B cell (primary cell): ENCODE measurements at places on chromosomes 11 and 22.

GRCh38 chr11:131888230-131888855, 517.9 kb downstream of the NTM start:
- no peak for DNase-seq

DNA sequence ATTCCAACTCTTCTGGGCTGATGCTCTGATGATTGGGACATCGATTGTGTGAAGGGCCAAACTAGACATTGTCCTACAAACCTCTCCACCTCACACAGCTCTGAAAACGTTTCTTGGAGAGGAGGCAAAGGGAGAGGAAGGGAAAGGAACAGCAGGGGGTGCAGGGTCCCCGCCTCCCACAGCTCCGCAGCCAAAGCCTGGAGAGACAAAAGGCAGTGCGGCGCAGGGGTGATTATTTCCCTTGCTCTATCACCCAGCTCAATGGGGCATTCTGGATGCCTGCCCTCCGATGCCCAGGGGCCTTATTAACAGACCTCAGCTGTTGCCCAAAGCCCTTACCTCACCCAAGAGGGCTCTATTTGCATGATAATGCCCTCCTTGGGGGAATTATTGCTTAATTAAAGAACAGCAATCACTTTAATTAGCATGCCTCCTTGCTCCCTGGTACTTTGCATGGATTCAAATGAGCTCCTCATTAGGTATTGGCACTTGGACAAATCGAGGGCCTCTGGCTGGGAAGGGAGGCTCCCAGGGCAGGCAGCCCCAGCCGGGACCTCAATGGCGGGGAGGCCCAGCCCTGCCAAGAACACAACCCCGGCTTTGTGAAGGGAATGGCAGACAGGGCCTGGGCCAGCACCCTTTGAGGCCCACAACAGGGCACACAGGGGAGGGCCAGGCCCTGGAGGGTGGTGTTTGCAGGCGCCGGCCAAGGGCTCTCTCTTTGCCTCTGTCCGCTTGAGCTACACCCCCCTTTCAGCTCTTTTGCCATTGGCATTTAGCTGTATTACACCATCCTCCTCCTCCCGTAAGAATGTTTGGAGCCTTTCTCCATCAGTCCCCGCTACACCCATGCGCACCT, 19.8 kb upstream of the CDON start:
- DNase-seq = no peak

DNA sequence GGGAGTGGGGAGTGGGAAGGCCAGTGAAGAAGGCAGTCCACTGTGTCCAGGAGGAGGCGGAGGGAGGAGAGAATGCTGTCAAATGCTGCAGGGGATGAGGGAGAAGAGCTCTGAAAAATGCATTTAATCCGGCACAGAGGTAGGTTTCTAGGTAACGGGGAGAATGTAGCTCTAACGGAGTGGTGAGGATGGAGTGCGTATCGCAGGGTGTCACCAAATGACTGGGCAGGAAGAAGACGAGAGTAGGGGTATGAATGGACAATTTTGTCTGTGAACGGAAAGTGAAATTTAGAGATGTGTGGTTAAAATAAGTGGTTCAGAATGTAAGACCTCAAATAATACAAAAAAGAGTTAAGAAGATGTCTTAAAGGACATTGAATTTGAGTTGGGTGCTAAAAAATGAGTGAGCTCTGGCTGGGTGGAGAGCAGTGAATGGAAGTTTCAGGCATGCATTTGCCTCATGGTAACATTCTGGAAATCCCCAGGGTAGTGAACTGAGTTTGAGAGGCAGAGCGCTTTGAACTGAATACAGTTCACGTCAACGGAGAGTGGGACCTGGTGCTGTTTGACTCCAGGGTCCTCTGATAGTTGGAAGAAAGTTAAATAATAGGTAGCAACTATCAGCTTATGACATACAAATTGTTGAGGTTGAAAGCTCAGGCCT, 81.3 kb upstream of the CADM1 start:
- no peak for DNase-seq

GRCh38 chr11:28461338-28461737, 353.1 kb downstream of the METTL15 start:
- DNase-seq = no peak

DNA sequence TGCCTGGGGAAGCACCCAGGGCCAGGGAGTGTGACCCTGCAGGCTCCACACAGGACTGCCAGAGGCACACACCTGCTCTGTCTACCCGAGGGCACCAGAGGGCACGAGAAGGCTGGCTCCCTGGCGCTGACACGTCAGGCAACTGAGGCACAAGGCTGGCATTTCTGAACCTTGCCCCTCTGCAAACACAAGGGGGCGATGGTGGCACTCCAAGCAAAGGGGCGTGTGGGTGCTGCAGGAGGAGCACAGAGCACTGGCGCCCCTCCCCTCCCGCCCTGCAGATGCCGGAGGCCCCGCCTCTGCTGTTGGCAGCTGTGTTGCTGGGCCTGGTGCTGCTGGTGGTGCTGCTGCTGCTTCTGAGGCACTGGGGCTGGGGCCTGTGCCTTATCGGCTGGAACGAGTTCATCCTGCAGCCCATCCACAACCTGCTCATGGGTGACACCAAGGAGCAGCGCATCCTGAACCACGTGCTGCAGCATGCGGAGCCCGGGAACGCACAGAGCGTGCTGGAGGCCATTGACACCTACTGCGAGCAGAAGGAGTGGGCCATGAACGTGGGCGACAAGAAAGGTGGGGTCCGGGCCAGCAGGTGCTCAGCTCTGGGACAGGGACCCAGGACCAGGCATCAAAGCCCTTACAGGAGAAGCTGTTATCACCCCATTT, 20.8 kb upstream of the TXNRD2 start:
- peak; percentile 32 for DNase-seq

DNA sequence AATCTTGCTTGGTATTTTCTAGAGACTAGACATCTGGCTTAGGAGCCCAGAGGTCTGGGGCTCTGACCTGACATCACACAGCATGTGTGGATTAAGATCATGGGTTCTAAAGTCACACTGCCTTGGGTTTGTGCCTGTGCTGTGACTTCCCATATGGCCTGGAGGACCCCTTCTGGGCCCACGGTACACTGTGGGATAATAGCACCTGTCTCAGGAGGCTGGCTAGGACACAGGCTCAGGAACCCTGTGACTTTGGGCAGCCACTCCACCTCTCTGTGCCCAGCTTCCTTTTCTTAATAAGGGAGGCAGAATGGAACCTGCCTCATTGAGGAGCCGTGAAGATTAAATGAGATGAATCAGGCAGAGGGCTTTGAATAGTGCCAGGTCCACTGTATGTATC, 99.2 kb upstream of the B3GAT1 start:
- no peak for DNase-seq

DNA sequence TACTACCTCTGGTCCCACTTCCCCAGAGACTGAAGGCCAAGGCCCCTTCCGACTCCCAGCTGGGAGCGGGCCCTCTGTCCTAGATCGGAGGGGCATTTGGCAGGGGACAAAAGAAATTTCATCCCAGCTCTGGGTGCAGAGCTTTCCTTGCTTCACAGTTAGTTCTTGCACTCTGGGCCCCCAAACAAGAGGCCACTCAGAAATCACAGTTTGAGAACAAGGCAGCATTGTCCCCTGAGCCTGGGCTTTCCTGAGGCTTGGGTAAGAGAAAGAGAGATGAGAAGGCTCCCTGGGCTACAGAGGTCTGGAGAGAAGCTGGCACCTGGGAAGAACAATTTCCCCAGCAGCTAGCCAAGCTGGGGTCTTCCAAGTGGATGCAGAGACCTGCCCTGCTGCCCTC, 71.8 kb upstream of the NCAM1 start:
- no peak for DNase-seq
